ENCODE measurements at places on chromosomes 16 and 17.

GRCh38 chr17:50657627-50658026 lies 22.9 kb downstream of the ABCC3 start:
- no peak for DNase-seq

- DNase-seq = no peak
Observed at GRCh38 chr16:24589997-24590396, 50.6 kb downstream of the RBBP6 start.

GRCh38 chr17:15263206-15263579 lies 1.9 kb downstream of the PMP22 start:
- peak; percentile 68 for DNase-seq

- DNase-seq = no peak
Observed at GRCh38 chr16:4319454-4320421, 3.9 kb downstream of the GLIS2 start.

DNA sequence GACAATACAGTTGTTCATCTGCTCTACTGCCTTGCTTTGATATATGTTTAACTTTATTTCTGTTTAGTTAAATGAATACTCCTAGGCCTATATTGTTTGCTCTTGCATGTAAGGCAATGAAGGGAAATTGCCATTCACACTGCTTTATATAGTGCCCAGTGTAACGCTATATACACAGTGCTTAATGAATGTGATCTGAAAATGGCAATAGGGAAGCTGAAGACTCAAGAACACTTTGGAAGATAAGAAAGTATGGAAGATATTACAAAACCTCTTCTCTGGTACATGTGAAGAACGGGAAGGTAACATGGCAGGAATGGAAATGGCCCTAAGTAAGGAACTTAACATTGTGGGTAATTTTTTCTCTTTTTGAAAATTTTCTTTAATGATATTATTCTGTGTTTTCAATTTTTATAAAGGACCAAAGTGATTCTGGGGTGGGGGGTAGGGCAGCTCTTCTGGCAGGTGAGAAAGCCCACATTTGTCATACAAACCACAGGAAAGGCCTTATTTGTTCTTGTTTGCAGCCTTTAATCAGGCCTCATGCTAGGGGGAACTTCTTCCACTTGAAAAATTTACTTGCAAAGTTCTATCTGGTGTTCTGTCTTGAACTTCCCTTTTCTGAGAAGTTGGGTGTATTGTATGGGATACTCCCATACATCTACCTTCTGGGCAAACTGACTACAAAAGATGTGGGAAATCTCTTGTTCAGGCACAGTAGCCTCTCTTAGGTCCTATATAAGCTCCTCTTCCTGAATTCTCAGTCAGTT lies 100.8 kb upstream of the CORO6 start:
- no peak for DNase-seq

GRCh38 chr16:19884611-19885450 lies at the start of gene GPRC5B:
Gene GPRC5B (minus strand): TSS chr16:19884848. CDS start chr16:19872845, 12,003 bp downstream.
- peak; percentile 29 for DNase-seq

DNA sequence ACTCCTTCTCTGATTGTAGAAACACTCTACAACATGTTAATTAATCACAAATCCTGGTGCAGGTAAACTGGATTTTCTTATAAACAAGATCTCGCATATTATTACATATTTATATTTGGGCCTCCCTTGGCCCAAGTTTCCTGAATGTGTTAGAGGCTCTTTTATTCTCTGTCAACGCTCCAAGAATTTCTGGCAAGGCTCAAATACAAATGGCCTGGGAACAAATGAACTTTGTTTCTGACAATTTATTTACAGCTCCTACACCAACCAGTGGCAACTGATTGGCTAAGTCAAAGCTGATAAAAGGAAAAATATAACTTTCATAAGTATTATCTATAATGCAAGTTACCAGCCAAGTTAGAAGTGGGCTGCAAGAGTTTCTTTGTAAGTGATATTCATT lies 64.9 kb upstream of the CORO6 start:
- DNase-seq = peak; percentile 15

Data from foreskin melanocyte (primary cell).